ENCODE measurements at places on chromosomes 11 and 22.

DNA sequence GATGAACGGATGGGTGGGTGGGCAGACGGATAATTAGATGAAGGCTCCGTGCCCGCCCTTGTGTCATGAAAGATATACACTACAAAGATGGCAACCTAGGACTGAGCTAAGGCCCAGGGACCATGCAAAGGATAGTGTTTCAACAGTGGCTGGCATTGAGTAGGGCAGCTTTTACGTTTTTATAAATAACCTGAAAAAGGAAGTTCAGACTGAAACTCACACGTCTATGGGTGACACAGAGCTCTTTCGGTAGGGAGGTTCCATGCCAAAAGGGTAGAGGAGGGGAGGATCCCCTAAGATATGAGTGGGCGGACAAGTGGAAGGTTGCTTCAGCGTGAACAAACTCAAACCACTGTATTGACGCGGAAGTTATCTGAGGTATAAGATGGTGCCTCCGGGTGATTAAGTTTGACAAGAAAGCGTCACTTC is 90.5 kb downstream of the UBASH3B start:
- no peak for DNase-seq

DNA sequence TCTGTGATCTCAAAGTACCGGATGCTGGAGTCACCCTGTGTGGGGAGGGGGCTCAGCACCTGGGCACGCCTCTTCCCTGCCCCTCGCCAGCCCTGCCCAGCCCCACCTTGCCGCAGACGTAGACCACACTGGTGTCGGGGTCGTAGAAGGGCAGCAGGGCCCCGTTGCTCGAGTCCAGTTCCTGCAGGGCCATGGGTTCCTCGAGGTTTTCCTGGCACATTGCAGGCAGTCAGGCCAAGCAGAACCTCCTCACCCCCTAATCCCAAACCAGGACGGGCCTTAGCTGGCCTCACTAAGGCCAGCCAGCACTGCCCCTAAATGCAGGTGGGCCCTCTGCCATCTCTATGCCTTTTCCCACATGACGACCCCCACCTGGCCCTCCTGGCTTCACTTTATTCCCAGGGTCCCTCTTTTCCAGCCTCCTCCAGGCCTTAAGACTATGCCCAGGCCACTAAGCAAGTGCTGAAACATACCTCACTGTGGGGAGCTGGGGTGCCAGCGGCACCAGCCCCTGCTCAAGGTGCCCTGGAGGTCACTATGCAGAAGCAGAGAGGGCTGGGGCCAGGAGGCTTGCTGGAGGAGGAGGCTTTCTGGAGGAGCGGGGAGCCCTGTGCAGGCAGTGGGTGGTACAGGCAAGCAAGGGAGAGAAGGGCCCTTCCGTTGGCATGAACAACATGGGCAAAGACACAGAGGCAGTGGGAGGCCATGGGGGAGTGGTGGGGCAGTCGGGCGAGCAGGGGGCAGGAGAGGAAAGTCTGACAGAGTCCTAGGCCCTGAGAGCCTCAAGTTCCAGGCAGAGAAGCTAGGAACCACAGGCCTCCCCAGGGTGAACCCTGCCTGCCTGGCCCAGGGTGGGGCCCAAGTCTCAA is 2.8 kb downstream of the CORO1B start:
- no peak for DNase-seq

- DNase-seq: no peak
Observed at GRCh38 chr22:34493486-34493885, 572.5 kb upstream of the ISX start.

- no peak for DNase-seq
Observed at GRCh38 chr11:23859087-23859486, 637.8 kb upstream of the LUZP2 start.

GRCh38 chr22:30876915-30877553 is 91.5 kb downstream of the MORC2 start:
- DNase-seq: no peak

- DNase-seq: peak; percentile 89
Observed at GRCh38 chr22:37198258-37199102, 10.4 kb upstream of the C1QTNF6 start.

GRCh38 chr22:23832226-23833016 is 6.4 kb downstream of the DERL3 start:
- DNase-seq: no peak

DNA sequence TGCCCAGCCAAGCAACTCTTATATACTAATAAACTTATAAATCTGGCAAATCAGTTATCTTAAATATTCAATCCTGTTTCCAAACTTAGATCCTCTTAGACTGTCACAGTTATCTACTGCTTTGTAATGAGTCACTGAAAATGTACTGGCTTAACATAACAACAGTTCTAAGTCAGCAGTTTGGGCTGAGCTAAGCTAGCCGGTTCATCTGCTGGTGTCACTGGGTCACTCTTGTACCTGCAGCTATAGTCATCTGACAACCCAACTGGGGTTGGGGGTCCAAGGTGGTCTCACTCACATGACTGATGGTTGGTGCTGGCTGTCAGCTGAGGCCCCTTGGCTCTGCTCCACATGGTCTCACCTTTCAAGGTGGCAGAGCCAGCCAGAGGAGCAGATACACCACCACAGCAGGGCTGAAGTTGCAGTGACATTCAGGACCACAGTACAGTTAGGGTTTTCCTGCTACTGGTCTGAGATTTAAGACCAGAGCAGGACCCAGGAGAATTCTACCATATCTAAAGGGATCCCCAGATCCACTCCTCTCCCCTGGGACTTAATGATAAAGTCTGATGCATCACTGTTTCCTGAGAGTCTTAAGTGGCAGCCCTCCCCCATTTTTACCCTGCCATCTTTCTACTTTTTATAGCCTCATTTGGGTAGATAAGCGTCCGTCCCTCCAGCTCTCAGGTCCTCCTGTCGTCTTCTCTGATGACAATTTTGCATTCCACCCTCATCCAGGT is 7.9 kb upstream of the MACROD1 start:
- no peak for DNase-seq

GRCh38 chr11:2521733-2522630 is 77.2 kb downstream of the KCNQ1 start:
- DNase-seq: no peak

- DNase-seq: no peak
Observed at GRCh38 chr11:6610591-6610990, 1.4 kb downstream of the TAF10 start.

DNA sequence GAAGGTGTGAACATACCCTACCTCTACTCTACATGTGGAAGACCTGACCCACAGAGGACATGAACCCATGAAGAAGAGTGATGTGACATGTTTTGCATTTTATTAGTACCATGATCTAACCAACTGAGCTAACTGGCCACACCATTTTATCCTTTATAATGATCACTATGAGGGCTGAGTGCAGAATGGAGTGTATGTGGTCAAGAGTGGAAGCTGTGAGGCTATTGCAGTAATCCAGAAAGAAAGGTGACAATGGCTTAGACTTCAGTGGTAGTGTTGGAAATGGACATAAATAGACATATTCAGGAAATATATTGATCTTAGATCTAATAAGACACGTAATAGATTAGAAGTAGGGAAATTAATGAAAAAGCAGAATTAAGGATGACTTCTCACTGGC is 3.8 kb downstream of the SRSF8 start:
- DNase-seq: no peak

- no peak for DNase-seq
Observed at GRCh38 chr11:68120273-68121066, 718 bp downstream of the CHKA start.

DNA sequence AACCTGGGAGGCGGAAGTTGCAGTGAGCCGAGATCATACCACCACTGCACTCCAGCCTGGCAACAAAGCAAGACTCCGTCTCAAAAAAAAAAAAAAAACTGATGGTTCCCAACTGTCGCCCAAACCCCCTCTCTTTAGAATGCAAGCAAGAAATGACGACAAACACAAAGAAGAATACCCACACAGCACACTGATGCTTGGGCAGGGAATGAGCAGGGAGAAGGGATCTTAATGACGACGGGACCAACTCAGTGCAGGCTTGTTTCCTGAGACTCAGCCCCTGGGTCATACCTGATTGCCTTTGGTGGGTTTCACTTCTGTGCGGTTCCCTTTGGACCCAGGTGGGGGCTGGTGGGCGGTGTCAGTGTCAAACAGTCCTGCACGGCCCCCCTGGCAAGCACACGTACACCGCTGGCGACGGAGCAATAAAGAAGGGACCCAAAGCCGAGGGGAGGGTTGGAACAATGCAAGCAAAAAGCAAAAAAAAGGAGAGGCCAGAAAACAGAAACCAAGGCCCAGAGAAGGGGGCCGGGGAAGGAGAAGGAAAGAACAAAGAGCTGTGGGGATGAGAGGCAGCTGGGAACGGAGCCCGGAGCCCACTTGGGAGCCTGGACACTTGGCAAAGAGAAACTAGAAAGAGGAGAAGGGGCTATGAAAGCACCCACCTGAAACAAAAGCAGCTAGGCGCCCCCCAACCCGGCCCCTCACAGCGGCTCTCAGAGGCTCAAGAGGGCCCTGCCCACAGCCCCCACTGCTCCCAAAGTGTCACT is 99.6 kb downstream of the CELSR1 start:
- no peak for DNase-seq

DNA sequence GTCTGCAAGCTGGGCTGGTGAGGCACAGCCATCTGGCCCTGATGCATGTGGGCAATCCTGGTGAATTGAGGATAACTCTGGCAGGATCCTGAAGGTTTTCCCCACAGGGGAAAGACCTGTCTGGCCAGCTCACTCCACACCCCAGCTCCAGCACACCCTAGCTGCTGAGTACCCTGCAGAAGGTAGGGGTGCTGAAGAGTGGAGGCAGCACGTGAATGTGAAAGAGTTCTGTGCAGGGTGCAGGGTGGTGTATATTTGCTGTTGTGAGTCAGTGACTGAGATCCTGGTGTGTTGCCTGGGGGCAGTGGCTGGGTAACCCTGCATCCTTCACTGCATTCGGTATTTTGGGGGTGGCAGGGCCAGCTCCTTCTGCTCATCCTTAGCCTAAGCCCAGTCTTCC is 22.4 kb downstream of the DGAT2 start:
- DNase-seq: no peak

- no peak for DNase-seq
Observed at GRCh38 chr22:38202437-38203089, 769 bp downstream of the MAFF start.

DNA sequence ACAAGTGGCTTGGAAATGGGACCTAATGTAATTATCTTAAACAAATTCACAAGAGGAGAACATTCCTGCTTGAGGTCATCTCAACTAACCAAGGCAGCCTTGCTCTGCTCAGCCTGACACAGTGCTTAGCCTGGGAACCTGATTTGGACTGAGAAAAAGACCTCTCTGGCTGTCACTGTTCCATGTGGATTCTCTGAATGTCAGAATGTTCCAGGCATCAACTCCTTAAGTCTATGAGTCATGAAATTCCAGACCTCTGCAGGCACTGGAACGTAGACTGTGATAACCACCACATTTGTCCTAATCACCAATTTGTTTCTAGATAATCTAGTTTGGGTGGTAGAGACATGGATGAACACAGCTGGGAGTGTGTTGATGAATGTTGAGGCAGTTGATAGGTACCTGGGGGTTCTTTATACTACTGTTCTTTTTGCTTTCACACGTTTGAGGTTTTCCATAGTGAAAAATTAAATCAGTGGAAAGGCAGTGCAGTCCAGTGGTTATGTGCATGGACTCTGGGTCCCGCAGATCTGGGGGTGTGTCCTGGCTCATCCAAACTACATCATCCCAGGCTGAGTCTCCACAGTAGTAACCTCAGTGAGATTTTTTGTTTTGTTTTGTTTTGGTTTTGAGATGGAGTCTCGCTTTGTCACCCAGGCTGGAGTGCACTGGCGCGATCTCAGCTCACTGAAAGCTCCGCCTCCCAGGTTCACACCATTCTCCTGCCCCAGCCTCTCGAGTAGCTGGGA is 269.6 kb downstream of the MN1 start:
- DNase-seq: no peak

DNA sequence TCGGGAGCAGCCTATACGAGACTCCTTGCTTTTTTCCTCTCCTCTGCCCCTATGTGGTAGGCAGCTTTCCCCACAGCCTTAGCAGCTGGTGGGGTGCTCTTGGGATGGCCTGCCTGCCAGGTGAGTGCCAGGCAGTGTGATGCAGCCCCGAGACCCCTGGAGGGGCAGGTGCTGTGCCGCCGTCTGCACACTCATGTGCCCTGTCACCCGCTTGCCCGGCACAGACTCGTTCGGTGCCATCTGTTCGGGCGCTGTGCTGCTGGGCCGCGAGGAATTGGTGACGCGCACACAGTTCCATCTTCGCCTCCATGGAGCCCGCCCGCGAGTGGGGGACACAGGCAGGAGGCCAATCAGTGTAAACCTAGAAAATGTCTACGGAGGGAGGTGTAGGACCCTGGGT is 15.1 kb downstream of the TRMU start:
- DNase-seq: no peak

Data from stimulated activated CD8-positive, alpha-beta memory T cell treated with anti-CD3 and anti-CD28 coated beads, Interleukin-15, amount 100 ng/mL, for 1 hour (primary cell).